GM23338 (cell line): ENCODE measurements at places on chromosomes 2 and 18.

DNA sequence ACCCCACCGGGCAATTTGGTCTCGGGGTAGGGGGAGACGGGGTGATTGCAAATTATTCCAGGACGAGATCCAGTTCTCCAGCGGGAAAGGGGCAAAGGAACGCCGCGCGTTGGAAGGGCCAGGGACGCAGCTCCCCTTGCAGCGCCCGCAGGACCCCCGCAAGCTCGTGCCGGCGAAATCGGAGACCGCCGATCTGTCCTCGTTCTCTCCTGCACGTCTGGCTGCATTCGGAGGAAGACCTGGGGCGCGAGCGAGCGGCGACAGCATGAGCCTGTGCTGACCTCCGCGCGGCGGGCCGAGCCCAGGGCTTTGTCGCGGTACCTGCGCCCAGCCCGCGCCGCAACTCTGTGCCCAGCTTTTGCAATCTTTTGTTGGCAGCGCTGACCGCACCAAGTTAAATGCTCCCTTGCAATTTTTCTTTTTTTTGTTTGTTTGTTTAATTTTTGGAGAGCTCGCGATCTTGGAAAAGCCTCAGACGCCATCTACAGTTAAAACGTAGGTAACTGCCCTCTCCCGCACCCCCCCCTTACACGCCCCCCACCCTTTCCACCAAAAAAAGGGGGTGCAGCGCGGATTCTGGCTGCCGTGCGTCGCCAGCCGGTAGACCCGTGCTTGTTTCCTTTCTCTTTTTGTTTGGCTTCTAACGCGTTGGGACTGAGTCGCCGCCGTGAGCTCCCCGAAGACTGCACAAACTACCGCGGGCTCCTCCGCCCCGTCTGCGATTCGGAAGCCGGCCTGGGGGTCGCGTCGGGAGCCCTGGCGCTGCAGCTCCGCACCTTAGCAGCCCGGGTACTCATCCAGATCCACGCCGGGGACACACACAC, 667 bp downstream of the TRIB2 start:
- DNase-seq = peak; percentile 75

- DNase-seq = no peak
Measured at GRCh38 chr2:7971841-7972240, 710.0 kb upstream of the ID2 start.

- DNase-seq = no peak
Measured at GRCh38 chr2:66559672-66560071, 124.7 kb downstream of the MEIS1 start.

DNA sequence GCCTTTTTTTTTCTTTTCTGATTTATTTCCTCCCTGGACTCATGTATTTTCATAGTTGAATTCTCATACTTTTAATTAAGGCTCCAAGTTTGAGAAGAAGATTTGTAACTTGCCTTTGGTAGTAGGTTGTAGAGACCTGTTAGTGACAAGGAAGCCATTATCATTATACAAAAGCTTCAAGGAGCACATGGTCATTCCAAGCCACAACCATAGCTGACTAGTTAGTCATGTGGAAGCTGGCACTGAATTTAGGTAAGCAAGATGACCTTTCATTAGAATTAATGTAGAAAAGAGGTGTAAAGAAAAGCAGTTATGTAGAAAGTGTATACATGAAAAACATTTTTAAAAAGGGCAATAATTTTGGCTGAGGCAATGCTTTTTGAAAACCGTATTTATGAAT, 89.7 kb downstream of the LRP1B start:
- DNase-seq = no peak

GRCh38 chr2:99297994-99298393, 3.0 kb downstream of the LYG1 start:
- DNase-seq = no peak

DNA sequence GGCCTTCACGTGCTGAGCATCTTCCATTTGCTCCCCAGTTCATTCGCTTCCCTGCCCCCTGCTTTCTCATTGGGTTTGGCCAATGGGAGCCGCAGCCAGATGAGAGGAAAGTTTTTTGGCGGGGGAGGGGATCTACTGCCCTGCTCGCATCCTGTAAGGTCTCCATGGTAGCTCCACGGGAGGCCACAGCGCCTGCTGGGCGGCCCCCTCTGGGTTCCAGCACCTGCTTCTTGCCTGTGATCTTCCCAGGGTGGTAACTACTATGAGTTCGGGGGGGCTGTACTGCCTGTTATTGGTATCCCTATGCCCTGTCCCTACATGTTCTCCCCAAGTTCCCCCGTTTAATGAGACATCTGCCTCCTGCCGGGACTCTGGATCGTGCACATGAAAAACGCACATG, 57.2 kb downstream of the INPP5D start:
- peak; percentile 45 for DNase-seq

DNA sequence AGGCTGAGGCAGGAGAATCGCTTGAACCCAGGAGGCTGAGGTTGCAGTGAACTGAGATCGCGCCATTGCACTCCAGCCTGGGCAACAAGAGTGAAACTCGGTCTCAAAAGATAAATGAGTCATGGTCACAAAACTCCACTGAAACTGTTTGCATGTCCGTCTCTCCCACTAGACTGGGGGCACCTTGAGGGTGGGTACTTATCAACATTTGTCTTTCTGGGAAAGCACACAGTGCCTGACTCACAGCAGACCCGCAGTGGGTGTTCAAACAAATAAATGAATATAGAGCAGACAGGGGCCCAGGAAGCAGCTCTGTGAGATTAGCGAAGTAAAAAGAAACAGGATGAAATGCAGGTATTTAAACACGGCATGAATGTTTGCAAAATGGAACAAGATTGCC, 211.1 kb upstream of the GATA6 start:
- no peak for DNase-seq

DNA sequence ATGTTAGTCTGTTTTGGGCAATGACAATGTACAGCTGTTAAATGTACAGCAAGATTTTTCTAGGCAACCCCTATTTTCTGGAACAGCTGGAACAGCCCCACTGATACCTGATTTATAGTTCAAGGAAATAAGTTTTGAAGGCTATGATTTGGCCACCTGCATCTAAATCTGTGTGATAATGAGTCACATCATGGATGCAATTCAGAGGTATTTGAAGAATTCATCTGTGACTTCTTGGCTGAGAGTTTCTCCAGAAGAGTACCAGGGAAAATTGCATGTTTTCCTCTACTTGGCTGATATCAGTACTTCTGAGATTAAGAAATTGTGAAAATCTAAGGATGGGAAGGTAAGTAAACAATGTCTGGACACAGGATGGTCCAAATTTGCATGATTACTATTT, 40.7 kb upstream of the NT5C1B start:
- DNase-seq = no peak

DNA sequence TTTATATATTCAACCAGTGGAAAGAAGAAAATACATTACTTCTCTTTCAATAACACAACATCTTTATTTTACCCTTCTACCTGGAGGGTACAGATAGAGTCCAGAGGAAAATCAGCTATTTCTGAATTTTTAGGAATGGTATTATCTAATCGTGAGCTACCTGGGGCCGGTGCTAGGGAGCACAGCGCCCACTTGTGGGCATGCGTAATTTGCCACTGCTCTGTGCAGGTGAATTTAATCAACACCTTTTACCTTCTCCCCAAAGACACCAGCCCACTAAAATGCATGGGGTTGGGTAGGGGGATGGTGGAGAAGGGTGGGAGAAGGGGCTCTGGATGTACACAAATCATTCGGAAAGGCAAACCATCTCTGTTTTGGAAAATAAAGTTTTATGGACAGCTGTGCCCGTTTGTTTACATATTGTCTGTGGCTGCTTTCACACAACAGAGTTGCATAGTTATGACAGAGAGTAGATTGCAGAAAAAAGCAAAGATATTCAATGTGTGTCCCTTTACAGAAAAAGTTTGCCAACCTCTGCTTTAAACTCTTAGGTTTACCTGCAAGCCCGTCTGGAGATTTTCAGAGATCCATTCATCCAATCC, 51.5 kb upstream of the DCC start:
- peak; percentile 76 for DNase-seq

DNA sequence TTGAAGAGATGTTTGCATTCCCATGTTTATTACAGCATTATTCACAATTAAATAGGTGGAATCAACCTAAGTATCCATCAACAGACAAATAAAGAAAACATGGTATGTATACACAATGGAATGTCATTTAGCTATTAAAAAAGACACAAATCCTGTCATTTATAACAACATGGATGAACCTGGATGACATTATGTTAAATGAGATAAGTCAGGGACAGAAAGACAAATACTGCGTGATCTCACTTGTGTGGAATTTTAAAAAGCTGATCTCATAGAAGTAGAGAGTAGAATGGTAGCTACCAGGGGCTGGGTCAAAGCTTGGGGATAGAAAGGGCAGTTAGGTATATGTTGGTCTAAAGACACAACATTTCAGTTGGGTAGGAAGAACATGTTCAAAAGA, 376.3 kb downstream of the EPHA4 start:
- no peak for DNase-seq

- no peak for DNase-seq
Measured at GRCh38 chr2:102660070-102660469, 40.7 kb downstream of the SLC9A2 start.

DNA sequence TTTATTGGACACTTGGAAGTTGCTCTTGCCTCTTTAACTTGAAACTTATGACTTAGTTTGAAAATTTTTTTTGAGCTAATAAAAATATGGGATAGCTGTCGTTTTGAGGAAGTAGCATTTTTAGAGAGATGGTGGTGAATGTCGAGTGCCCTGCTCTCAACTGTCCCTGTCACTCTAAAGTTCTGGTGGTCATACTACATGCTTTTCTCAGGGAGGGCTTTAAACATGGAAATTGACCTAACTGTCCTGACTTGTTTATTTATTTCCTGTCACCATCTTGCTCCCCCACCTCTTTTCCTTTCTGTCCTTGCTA, 16.0 kb downstream of the CEP192 start:
- DNase-seq = no peak

DNA sequence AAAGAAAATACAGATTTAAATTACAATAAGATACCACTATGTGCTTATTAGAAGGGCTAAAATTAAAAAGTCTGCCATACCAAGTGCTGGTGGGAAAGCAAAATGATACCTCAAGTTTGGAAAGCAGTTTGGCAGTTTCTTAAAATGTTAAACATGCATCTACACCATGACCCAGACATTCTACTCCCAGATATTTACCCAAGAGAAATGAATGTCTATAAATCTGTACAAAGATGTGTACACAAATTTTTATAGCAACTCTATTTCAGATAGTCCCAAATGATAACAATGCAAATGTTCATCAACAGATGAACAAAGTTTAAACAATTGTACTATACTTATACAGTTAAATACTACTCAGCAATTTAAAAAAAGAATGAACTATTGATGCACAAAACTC, 7.1 kb upstream of the DSG4 start:
- DNase-seq = no peak

GRCh38 chr2:23137166-23137565, 247.8 kb upstream of the KLHL29 start:
- peak; percentile 5 for DNase-seq

GRCh38 chr2:71557321-71557720, 104.0 kb downstream of the DYSF start:
- DNase-seq = peak; percentile 34

- DNase-seq = no peak
Measured at GRCh38 chr2:131122496-131122895, 17.4 kb downstream of the PLEKHB2 start.

DNA sequence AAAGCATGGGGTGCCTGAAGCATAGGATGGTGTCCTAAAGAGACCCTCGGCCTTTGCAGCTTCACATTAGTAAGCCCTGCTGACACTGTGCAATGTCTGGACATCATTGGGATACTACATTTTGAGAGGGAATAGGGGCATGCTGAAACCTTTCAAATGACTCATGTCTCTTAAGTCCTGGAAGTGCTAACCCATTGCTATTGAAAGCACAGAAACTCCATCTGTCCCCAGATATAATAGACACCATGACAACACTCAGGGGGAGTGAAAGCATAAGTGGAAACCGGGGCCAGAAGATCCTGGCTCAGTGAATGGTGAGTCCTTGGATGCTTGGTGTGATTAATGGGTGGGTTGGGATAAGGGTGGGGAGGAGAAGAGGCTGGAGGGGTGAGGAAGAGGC, 595.5 kb upstream of the ID2 start:
- no peak for DNase-seq

- peak; percentile 58 for DNase-seq
Measured at GRCh38 chr2:105888625-105889024, 143.9 kb downstream of the NCK2 start.

GRCh38 chr2:196239622-196240587, 68.5 kb upstream of the STK17B start:
- peak; percentile 18 for DNase-seq
